ENCODE measurements at places on chromosomes 5 and 9. TPM values are rescaled to one million over a fixed set of nuclear protein-coding genes. Genes with fewer than 3 reads are reported as not detected.

IL4 gene
- total RNA-seq, result not detected

TMEM232 gene
- total RNA-seq, result 5.6 TPM

GNA14 gene
- total RNA-seq, result 0.26 TPM

LCNL1 gene
- 3.3 TPM for total RNA-seq

PHYHD1 gene
- 20.0 TPM for total RNA-seq

ARHGEF37 gene
- total RNA-seq, result 5.3 TPM

IFNA13 gene
- not detected for total RNA-seq

SPARC gene
- 408 TPM for total RNA-seq

PCDHB15 gene
- total RNA-seq, result 1.8 TPM
